ENCODE measurements at places on chromosomes 16 and 17. TPM values are rescaled to one million over a fixed set of nuclear protein-coding genes. Genes with fewer than 3 reads are reported as not detected.

The NEUROD2 gene
- polyA plus RNA-seq = 0.04 TPM

The WSCD1 gene
- polyA plus RNA-seq = 14.6 TPM

DNA sequence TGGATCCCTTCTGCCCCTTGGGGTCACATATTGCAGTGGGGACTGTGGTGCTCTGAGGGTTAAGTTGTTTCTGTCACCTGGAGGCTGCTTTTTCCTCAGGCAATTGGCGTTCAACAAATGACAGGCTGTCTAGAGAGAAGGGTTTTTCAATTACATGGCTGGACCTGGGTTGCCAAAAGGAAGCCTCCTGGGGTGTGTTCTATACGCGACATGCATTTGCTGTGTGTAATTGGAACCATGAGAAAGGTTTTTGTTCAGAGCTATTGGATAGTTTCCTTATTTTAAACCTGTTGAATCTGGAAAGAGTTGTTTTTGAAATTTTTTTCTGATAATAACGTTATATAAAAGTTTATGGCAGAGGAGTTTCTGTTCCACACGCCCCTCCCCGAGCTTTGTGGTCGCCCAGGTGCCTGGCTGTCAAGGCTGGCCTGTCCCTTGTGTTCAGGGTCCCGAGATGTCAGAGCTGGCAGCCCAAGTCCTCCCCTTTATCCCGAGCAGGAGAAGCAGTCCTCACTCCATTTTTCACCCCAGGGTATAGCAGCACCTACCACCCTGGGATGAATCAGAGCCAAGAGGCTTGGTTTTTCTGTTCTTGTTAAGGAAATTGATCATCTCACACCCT lies 26.1 kb upstream of the ZNF750 start:
- DNase-seq = no peak

GRCh38 chr16:89094252-89094879 lies 714 bp downstream of the ACSF3 start:
- DNase-seq = no peak

GRCh38 chr17:81123052-81124048 lies 42.0 kb upstream of the PVALEF start:
- no peak for DNase-seq

GRCh38 chr16:60681043-60681442 lies 1355.2 kb downstream of the CDH8 start:
- DNase-seq = no peak

DNA sequence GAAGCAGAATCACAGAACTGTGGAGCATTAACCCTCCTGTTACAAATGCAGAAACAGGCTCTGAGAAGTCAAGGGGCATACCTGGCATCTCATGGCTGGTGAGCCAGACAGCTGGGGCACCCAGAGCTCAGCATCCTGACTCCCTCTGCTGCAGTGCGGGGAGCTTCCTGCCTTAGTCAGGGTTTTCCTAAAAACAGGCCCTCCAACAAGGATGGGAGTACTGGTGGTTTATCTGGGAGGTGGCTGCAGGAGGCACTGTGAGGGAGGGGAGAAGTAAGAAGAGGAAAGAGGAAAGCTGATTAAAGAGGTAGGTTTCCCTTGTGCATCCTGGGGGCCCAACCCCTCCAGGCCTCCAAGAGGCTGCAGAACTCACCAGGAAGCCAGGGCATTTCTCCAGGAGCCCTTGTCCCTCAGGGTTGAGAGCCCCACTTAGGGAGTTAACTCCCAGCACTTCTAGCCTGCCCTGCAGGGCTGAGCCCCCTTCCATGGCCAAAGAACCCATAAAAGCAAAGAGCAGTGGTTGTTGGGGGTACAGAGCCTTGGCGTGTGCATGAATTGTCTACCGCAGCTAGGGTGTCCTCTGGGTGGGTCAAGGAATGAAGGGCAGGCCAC lies 261.5 kb upstream of the RPL38 start:
- DNase-seq = no peak

DNA sequence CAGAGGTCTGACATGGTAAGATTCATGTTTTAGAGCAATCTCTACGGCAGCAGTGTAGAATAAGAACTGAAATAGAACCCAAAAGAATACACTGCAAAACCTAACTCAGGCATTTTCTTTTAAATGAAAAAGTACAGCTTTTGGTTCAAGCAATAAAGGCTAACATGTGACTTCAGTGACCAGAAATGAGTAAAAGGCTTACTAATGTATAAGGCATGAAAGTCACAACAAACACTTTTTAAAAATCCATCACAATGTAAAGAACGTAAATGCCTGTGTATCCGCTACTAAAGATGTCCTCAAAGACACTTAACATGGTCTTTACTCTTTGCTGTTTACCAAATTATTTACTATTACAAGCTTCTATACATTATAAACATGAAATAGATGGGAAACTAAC lies 16.6 kb downstream of the KIAA0753 start:
- no peak for DNase-seq

DNA sequence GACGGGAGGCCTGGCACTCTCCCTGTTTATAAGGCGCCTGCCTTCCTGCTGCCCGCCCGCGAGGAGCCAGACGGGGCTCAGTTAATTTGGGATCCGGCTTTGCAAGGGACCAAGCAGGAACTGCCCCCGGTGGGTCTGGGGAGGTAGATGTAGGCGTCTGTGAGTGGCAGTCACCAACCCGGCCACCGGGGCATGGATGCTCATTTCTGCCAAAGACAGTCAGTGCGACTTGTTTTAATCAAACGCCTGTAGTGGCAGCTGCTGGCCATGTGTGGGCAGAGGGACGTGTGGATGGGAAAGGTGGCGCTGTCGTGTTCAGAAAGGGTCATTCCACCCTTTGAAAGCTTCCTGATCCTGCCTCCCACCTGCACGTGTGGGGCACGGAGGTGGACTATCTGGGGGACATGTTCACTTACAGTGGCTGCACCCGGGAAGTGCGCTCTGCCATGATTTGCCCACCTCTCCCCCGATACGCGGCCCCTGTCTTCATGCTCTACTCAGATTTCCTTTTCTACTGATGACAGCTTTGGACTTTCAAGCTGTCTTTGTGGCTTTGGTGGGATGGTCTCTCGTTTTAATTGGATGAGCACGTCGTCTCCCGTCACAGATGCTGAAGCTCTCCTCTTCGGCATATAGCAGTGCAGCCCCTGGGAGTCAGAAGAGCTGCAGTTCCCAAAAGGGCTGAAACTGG lies 60.3 kb upstream of the CIBAR2 start:
- DNase-seq = no peak

DNA sequence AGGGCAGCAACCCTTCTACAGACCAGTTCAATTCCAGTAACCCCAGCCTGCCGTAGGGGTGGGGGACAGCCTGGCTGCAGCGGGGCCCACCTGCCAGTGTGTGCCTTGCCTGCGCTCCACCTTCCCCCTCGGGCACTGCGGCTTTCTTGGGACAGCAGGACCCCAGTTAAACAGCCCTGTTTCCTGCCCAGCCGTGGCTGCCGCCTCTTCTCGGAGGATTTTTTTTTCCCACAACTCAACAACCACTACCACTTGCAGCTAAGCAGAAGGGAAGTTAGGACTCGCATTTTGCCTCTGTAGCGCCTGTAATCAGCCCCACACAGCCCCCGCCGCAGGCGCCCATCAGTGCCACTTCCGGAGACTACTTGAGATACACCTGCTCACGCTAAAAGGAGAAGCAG lies 76.1 kb downstream of the RAI1 start:
- no peak for DNase-seq

GRCh38 chr17:61477204-61477834 lies 25.1 kb downstream of the TBX4 start:
- DNase-seq = no peak

All from right renal cortex interstitium (tissue), 3 donors.